ENCODE measurements at places on chromosomes 7 and 10.

DNA sequence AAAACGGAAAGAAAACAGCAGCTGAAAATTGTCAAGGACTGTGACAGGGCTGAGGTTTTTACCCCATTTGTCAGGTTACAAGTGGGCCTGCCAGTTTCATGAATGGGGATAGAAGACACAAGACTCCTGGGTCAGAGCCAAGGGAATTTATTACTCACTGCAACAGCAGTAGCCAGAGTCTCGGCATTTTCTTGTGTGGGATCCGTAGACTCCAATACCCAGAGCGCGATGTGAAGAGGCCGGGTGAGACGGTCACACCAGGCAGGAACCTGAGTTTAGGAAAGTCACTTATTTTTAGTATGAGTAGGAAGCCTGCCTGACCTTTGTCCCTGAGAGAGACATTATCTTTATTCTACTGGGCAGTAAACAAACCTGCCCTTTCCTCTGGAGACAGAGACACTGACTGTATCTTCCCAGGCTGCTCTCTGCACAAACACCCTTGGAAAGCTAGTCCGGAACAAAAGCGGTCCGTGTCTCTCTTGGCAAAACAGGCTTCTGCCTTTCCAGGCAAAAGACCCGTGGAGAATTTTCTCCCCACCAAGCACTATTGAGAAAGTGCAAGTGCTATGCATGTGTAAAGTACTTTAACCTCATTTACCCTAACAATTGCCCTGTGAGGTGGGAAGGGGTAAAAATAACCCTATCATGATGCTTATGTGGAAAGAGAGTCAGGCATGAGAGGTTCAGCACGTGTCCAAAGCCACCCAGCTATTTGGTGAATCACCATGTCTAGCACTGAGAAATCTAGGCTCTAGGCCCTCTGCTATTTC, 58.4 kb downstream of the JCAD start:
- no peak for DNase-seq

DNA sequence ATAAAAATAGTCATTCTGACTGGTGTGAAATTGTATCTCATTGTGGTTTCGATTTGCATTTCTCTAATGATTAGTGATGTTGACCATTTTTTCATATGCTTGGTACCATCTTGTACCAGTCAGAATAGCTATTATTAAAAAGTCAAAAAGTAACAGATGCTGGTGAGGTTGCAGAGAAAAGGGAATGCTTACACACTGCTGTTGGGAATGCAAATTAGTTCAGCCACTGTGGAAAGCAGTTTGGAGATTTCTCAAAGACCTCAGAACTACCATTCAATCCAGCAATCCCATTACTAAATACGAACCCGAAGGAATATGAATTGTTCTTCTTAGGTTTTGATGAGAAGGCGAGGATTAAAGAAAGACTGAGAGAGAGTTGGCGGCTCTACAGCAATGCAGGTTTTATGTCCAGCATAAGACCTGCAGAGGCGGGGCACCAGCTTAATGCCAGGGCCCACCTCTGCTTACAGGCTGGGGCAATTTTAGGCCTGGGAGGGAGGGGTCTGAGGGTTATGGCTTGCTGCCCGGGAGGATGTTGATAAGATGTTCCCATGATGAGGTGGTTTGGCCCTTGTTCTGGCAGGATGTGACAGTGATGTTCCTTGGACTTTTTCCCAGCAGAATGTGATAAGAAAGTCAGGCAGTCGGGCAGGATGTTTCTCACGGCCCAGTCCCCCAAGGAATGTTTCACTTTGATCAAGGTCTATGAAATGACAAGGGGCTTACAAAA, 74.4 kb downstream of the MEST start:
- no peak for DNase-seq

DNA sequence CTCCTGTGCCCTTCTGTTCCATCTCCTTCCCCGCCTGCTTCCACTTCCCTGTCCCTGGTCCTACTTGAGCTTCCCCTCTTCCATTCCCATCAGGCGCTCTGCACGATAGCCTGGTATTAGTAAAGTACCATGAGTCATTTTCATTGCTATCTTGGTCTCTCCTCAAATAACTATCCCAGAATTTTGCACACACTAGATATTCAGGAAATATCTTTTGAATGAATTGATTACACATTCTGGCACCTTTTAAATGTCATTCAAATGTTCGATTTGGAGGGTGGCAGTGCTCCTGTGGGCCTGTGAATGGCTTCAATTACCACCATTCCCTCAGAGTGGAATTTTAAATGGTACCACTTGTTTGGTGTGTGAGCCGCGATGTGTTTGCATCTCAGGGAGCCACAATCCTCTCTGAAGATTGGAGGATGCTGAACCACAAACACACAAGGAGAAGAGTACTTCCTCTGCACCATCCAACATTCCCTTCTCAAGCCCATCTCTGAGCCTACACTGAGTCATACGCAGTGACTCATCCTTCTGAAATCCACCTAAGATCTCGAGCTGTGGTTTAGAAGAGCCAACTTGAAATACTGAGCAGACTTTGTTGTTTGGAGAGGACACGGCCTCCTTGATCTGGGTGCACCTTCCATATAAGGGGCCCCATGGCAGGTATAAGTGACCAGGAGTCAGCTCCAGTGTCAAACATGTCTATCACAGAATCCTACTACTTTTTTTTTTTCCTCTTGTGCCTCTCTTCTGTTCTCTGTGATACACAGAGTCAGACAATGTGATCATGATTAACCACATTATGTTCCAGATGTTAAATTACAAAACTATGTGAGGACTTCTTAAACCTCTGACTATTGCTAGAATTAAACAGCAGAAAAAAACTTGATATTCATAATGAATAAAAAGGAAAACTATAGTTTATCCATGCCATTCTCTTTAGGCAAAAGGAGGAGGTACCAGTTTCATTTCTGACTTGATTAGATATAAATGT, 81.9 kb downstream of the BMPER start:
- no peak for DNase-seq

GRCh38 chr10:2826675-2827074, 240.7 kb upstream of the PFKP start:
- DNase-seq, result no peak

DNA sequence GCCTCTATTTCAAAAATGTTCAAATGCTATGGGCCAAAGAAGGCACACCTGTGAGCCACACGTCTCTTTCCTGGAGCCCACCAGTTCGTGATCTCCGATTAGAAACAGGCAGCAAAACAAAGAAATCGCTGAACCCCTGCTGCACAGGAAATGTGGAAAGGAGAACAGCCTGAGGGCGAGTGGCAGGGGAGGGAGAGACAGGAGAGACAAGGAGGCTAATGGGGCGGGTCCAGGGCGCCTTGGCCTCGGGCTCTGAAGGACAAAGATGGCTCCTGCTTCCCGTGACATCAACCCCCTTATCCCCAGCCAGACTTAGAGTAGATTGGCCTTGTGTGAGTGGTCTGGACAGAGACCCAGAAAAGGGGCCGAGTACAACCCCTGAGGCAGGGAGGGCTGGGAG, 62.4 kb upstream of the DOCK1 start:
- no peak for DNase-seq

DNA sequence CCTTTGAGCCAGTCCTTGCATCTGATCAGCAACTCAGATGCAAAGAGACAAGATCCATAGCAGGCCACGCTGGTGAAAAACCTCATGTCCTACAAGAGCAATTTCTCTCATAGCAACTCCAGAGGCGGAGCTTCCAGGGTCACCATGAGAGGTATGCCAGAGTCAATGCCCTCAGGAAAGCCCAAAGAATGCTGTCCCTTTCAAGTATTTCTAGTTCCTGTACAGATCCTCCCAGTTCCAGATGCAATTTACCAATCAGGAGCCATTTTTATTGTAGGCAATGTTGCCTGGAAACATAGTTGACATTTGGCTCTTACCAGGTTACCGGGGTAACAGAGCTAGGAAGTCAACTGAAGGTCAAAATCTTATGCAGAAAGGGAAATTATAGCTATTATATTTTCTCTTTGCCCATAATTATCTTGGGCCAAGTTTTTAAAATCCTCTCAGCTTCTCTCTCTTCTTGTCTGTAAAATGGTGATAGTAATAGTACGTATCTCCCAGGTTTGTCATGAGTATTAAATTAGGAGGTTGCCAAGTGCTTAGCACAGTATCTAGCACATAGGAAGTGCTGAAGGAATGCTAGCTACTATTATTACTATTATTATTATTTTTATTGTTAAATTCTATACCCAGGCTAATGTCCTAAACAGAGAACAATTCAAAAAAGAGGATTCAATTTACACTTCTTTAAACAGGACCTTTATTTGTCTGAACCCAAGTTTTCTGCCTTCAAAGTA, 46.3 kb upstream of the TM9SF3 start:
- no peak for DNase-seq

GRCh38 chr10:133274751-133275683, 1.7 kb downstream of the ADAM8 start:
- DNase-seq, result no peak

GRCh38 chr7:8579661-8580194, 146.3 kb downstream of the NXPH1 start:
- no peak for DNase-seq

- no peak for DNase-seq
Observed at GRCh38 chr7:130398526-130399090, 18.3 kb downstream of the CPA1 start.

DNA sequence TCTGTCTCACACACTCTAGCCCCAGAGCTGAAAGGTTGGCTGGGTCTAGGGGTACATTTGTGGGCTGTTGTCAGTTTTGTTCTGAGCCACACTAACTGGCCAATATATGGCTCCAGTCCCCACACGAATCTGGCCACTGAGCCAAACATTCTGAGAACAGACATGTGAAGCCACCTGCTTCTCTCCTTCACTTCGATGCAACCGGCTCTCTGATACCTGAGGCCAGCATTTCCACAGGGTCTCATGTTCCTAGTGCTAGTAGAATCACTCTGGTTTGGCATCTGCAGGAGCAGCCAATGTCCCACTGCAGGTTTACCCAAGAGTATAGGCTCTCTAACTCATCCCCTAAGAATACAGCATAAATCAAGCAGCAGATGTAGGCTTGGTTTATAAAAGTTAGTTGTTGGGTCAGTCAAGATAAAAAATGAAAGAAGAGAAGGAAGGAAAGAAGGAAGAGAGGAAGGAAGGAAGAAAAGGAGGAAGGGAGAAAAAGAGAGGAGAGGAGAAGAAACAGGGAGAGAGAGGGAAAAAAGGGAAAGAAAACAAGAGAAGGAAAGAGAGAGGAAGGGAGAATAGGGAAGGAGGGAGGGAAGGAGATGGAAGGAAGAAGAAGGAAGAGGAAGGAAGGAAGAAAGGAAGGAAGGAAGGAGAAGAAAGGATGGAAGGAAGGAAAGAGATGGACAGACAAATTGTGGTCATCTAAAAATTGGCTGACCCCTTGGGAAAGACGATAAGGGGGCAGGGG, 75.1 kb downstream of the STRA8 start:
- DNase-seq, result no peak

GRCh38 chr7:51732116-51732515, 415.5 kb upstream of the COBL start:
- no peak for DNase-seq

DNA sequence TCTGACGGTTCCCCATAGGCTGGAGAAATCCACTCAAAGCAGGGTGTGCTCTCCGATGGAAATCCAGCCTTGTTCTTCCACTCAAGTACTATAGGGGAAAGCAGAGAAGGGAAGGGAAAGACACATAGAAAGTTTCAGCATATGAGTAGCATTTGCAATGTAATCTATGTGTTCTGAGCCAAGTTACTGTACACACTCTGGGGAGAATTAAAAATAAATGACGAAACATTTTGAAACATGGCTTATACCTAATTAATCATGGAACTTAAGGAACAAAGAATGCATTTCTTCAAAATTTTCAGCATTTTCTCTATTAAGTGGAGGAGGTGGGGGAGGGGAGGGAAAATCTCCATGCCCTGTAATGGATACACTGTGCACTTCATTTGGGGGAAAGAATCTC, 198.1 kb upstream of the HABP2 start:
- DNase-seq, result no peak

DNA sequence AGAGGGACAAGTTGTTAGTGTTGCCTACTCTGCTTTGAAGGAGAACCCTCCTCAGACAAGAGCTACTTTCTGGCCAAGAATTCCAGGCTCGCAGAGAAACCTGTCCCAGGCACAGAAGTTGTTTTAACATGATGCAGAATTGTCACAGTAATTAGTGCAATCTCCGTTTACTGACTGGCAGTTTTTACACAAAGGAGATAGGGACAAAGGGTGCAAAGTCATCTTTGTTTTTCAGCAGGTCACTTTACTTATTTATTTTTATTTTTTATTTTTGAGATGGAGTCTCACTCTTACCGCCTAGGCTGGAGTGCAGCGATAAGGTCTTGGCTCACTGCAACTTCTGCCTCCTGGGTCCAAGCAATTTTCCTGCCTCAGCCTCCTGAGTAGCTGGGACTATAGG, 12.3 kb downstream of the TCF7L2 start:
- no peak for DNase-seq

GRCh38 chr7:77479536-77480088, 57.5 kb upstream of the PTPN12 start:
- DNase-seq, result no peak

- DNase-seq, result no peak
Observed at GRCh38 chr7:21365866-21366624, 61.8 kb upstream of the SP4 start.

- no peak for DNase-seq
Observed at GRCh38 chr10:124481717-124482116, 20.1 kb downstream of the LHPP start.

DNA sequence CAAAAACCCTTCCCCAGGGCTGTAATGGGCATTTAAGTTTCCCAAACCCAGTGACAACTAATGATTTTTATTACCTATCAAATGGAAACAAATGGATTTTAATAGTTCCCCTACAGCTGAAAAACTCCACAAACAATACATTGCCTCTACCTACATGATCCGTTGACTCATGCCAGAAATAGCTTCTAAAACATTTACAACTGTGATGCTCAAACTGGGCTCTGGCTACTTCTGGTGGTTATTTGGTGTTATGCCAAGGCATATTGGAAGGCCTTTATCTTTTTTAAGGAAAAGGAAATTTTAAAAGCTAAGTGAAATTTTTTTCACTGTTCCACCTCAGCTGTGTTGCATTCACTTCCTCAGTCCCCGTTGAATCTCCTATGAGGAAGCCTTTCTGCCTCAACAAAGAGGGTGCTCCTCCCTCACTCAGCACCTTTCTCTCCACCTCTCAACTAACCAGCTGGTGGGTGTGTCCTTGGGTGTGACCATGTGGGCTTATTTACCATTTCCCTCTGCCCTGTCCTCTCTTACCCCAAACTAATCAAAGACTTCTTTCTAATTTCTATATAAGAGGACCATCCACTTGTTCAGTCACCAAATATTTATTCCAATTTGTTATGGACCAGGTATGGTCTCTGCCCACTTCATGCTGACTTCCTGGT, 82.9 kb downstream of the PRTFDC1 start:
- no peak for DNase-seq

GRCh38 chr7:96320442-96320841, 1.5 kb downstream of the SLC25A13 start:
- DNase-seq, result no peak
